Esophagus squamous epithelium (tissue), 5 donors: ENCODE measurements at places on chromosomes 1 and 21.

GRCh38 chr1:167016100-167016750 is 27.1 kb downstream of the MAEL start:
- DNase-seq, result no peak

DNA sequence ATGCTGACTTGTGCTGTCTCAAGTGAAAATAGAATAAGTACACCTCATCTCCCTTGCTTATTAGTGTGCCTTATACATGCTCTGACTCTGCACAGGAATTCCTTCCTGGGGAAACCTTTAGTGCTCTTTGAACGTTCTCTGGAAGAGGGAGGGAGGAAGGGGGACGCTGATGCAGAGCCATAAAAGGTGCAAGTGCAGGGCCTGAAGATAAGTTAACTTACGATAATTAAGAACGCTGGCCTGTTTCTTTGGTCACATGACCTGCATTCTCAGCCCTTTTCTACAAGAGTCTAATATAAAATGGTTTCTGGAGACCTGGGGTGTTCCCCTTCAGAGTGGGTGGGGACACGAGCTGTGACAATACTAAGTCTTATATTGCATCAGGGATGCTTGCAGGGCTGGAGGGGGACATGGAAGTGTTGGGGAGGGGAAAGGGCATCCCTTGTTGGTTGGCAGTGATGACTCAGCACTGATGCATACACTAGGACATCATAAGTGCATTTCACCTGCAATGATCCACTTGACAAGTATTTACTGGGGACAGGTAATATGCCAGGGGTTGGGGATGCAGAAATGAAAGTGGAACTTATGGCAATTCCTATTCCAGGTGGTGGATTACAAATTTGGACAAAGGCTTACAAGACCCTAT is 26.3 kb upstream of the KIAA0040 start:
- no peak for DNase-seq

- DNase-seq, result no peak
Observed at GRCh38 chr1:221302357-221302756, 423.1 kb downstream of the HLX start.

- no peak for DNase-seq
Observed at GRCh38 chr1:56229186-56229585, 350.2 kb downstream of the PLPP3 start.

GRCh38 chr1:180277476-180278193 is 47.6 kb downstream of the LHX4 start:
- DNase-seq, result no peak

DNA sequence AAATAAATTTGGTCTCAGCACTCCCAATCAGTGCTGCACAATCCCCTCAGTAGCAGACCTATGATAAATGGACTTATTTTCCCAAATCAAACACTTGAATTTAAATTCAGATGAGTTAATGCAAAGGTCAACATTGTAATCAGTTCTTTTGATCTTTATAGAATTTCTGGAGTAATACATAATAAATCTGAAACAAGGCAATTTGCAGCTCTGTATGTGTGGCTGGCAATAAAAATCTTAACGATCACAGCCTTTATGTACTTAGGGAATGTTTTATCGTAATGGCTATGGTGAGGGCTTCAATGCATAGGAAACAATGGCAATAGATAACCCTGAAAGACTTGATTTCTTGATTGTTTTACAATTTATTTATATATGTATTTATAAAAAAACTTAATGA is 91.4 kb downstream of the GPATCH2 start:
- DNase-seq, result no peak

- DNase-seq, result no peak
Observed at GRCh38 chr1:31142406-31142805, 76.9 kb upstream of the PUM1 start.

- no peak for DNase-seq
Observed at GRCh38 chr21:40947713-40948112, 100.8 kb upstream of the DSCAM start.

DNA sequence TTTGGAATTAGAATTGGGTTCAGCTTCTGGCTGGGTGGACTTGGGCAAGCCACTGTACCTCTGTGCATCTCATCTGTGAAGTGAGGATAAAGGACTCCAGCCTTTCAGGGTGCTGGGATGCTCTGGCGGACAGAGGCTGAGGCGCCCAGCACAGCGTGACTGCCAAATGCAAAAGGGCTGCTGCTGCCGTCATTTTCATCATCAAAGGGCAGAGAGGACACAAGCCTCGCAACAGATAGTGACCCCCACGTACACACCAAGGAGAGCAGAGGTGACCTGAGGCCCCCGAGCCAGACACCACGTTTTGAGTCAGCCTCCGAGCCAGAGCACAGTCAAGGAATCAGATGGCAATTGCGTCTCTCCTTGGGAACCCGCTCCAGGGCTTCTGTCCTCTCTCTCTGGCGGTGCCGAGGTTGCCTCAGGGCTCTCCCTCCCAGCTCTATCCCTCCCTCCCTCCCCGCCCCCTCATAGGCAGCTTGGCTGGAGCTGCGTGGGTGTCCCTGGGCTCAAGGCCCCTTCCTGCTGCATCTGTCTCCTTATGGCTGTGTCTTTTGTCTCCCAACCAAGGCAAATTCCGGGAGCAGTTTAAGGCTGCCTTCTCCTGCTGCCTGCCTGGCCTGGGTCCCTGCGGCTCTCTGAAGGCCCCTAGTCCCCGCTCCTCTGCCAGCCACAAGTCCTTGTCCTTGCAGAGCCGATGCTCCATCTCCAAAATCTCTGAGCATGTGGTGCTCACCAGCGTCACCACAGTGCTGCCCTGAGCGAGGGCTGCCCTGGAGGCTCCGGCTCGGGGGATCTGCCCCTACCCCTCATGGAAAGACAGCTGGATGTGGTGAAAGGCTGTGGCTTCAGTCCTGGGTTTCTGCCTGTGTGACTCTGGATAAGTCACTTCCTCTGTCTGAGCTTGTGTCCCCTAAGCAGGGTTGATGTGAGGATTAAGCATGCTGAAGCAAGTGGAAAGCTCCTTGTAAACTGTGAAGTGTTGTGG is 9.0 kb downstream of the HCRTR1 start:
- DNase-seq, result no peak

DNA sequence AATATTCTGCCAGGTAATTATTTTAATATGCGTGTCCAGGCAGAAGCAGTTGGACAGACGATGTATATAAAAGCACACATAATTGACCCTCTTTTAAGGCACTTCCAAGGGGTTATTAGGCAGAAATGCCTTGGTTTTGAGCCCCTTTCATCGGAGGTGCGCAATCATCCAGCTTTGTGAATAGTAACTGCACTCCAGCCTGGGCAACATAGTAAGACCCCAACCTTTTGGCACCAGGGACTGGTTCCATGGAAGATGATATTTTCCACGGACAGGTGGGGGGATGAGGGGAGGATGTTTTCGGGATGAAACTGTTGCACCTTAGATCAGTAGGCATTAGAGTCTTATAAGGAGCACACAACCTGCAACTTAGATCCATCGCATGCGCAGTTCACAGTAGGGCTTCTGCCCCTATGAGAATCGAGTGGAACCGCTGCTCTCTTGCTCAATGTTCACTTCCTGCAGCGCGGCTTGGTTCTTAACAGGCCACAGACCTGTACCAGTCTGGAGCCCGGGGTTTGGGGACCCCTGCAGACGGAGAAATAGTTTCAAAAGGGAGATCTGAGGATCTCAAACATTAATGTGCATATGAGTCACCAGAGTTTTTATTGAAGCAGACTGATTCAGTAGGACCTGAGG is 1.8 kb upstream of the MCOLN2 start:
- no peak for DNase-seq

DNA sequence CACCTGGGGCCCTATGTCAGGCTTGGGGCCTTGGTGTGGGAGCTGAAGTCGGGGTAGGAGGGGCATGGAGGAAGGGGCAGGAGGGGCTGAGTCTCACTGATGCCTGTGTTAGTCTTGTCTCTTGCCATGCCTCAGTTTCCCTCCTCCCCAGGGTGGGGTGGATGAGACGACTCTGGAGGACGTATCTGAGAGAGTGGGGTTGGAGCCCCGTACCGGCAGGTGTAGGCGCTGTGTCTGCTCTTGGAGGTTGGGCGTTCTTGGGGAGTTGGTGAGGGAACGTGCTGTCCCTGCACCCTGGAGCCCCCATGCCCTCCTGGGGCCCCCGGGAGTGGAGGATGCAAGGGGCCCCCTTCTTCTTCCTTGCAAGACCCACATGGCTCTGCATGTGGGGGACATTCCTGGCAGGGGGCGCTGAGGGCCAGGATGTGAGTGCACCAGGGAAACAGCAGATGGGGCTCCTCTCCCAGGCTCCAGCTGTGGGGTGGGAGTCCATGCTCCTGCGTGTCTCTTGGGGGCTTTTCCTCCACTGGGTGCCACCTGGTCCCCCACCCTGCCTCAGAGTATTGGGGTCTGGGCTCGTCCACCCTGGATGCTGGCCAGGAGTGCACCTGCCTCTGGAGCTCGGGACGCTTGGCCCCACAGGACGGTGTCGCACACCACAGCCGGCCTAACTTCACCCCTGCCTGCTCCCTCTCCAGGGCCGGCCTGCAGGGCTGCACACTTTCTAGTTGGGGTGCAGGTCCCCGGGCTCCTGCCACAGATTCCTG is 1.4 kb upstream of the TNFRSF14 start:
- DNase-seq, result no peak

DNA sequence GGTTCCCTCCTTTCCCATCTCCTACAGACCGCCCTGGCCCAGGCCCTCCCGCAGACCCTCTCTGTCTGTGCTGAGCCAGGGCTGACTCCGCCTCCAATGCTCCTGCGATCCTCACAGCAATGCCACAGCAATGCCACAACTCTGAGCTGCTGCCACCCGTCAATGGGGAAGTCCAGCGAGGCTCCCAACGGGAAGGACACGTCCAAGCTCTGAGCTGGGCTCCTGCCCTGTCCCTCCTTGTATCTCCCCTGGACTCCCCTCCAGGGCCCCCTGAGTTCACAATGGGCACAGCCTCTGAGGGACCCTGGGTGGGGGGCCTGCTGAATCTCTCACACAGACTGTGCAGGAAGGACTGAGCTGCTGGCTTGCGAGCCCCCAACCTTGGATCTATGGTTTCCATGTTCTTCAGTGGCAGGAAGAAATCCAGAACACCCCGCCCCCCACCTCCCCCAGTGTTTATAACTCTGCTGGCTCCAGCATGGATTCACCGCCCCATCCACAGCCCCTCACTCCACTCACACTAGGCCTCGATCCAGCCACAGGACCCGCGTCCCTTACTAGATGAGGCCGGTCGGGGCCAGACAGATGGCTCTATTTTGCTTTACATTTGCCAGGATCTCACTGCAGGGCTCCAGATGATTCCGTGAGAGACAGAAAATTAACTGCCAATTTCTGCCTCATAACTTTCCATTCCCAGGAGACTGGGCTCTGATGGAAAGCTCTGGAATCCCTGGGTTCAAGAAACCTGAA is 338.0 kb downstream of the MATN1 start:
- no peak for DNase-seq

- DNase-seq, result no peak
Observed at GRCh38 chr1:118990513-118991152, 2.5 kb upstream of the TBX15 start.

DNA sequence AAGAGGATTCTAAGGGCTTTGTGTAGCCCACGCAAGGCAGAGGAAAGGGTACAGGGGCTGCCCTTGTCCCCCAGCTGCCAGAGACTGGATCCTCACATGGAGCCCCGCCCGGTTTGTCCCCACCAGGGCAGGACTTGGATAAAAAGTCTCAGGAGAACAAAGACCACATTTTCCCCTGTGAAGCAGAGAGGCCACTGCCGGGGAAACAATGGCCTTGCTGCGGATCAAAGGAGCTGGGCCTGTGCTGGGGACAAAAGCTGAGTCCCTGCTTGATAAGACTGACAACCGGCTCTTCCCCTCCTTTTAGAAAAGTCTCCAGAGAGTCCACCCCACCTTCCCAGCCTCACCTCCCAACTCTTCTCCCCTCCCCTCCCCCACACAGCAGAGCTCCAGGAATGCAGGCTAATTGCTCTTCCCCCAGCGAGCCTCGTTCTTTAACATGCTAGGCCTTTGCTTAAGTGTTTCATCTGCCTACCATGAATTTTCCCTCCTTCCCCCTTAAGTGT is 142.4 kb downstream of the PLPP3 start:
- no peak for DNase-seq

GRCh38 chr1:119806489-119806888 is 4.8 kb downstream of the REG4 start:
- DNase-seq, result no peak

- no peak for DNase-seq
Observed at GRCh38 chr1:63915121-63915520, 141.3 kb downstream of the ROR1 start.

DNA sequence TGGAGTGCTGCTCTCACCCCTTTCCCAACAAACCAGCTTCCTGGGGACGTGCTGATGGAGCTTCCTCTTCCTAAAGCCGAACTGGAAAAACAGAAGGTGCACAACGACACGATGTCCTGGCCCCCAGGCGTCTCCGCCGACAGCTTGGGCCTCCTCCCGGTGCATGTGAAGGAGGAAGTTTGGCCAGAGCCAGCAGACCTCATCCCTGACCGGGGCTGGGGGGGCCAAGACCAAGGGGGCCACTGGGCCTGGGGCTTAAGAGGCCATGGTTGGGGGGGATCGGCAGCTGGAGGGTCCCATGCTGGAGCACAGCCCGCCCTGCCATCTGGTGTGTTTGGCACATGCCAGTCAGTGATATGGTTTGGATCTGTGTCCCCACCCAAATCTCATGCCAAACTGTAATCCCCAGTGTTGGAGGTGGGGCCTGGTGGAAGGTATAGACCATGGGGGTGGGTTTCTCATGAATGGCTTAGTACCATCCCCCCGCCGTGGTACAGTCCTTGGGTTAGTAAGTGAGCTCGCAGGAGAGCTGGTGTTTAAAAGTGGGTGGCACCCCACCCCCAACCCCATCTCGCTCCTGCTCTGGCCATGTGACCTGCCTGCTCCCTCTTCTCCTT is 6.4 kb downstream of the HES4 start:
- no peak for DNase-seq

DNA sequence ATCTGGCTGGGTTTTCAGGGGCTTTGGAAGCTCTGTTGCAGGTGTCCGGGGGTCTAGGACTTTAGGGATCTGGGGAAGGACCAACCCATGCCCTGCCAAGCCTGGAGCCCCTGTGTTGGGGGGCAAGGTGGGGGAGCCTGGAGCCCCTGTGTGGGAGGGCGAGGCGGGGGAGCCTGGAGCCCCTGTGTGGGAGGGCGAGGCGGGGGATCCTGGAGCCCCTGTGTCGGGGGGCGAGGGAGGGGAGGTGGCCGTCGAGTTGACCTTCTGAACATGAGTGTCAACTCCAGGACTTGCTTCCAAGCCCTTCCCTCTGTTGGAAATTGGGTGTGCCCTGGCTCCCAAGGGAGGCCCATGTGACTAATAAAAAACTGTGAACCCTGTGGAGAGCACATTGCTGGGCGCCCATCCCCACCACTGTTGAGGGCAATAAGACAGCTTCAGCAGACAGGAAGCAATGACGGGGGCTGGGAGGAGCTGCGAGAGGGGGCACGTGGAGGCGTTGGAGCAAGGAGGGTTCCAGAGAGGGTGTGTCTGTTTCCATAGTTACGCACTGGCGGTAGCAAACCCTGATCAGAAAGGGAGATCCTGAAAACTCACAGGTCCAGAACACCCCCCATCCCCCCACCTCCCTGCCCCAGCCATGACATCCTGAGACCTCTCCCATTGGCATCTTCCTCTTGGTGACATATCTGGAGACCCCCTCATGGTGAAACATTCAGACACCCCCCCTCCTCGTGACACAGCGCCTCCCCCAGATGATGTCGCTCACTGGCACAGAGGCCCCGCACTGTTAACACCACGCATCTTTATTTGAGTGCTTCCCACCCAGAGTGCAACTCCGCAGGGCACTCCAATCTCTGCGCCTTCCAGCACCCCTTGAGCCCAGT is 8.4 kb downstream of the MYBPH start:
- DNase-seq, result no peak

GRCh38 chr21:37075214-37075770 is 2.2 kb downstream of the TTC3 start:
- DNase-seq, result no peak

GRCh38 chr21:15732290-15732995 is 2.7 kb downstream of the USP25 start:
- no peak for DNase-seq

- no peak for DNase-seq
Observed at GRCh38 chr1:22487781-22488180, 36.1 kb downstream of the ZBTB40 start.
